ENCODE measurements at places on chromosomes 4 and X.
A peak's percentile ranks its signal among the peaks of the same experiment; 100 is the strongest.

DNA sequence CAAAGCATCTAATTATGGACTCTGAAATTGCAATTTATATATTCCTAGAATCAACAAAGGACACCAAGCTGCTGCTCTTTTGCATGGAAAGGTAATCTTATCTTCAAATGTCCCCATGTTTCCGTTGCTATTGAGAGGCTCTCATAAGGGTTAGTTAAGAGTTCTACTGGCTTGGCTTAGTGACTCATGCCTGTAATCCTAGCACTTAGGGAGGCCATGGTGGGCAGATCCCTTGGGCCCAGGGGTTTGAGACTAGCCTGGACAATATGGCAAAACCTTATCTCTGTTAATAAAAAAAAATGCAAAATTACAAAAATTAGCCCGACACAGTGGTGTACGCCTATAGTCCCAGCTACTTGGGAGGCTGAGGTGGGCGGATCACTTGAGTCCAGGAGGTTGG, 93.4 kb upstream of the RAPGEF2 start:
- no peak for ATAC-seq

DNA sequence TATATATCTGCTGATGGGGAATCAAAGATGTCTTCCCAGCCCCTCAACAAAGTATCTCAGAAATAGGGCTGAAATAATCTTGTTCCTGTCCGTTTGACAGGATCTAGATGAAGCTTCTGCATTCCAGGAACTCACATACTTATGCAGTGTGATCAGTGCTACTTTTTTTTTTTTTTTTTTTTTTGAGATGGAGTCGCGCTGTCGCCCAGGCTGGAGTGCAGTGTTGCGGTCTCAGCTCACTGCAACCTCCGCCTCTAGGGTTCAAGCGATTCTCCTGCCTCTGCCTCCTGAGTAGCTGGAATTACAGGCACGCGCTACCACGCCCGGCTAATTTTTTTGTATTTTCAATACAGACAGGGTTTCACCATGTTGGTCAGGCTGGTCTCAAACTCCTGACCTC, 36.4 kb downstream of the DHX15 start:
- ATAC-seq: no peak

DNA sequence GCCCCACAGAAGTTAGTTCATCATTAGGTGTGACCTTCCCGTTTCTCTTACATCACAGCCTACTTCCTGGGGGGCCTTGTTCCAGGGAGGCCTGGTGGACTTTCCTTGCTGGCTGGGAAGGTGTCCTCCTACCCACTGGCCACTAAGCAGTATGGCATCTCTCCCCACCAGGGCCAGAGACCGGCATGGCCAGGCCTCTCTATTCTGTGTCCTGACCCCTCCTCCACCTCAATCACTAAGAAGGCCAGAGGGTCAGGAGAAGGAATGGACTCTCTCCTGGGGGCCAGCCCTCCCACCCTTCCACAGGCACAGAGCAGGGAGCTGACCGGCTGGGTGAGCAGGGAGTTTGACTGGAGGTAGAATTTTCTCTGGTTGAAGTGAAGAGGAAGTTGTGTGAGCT, 81.9 kb downstream of the PJA1 start:
- ATAC-seq: no peak

GRCh38 chr4:153905231-153905630, 116.3 kb upstream of the SFRP2 start:
- no peak for ATAC-seq

DNA sequence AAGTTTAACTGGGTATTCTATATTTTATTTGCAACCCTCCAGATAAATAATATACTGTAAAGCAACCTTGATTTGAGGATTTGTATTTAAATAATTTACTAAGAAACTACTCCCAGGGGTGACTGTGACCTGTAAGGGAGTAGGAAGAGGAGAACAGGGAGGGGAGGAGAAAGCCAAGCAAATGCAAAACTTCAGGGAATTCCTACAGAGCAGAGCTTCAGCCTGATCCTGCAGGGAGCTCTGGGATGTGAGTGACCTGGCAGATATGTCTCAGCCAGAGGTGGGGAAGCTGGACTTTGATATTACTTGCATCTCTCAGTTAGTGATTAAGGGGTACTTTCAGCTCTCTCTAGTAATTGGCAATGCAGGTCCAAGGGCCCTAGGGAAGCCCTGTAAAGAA, 302.0 kb downstream of the FRMPD4 start:
- no peak for ATAC-seq

- ATAC-seq: no peak
Observed at GRCh38 chr4:165203541-165204461, 3.6 kb upstream of the KLHL2 start.

GRCh38 chr4:167233685-167234315, 494 bp downstream of the SPOCK3 start:
- peak; percentile 73 for ATAC-seq

DNA sequence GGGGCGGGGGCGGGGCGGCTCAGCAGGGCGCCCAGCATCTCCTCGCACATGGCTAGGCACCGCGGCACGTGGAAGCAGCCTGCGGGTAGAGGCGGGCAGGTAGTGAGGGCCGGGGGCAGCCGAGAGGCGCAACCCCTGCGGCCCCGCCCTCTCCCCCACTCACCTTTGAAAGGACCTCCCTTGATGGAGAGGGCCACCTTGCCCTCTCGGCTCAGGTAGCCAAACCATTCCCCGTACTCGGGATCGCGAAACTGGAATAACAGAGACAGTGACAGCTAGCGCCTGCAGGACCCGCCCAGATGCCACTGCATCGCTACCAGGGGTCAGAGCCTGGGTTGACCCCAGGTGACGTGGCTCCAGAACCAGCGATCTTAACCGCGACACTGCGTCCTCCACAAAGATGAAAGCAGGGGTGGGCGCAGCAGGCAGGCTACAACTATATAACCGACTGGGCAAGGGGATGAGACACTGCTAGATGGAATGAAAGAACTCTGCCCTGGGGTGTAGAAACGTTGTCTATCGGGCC, 552 bp upstream of the NAA10 start:
- no peak for ATAC-seq

- no peak for ATAC-seq
Observed at GRCh38 chrX:110584083-110584482, 211.5 kb downstream of the CHRDL1 start.

DNA sequence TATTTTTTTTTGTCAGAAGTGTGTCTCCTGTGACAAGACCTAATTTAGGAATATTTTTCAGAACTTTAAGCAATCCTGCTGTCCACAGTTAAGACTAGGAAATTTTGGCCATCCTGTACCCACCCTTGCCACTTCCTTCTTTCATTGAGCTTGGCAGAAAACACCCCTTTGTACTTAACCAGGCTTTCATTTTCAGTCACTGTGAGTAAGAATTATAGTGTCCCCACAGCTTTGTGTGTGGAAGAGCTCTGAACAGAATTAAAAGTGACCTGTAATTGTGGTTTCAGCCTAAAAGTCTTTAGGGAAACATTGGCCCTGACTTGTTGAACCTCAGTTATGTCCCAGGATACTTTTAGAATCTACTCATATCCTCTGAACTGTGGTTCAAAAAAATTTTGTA, 153.7 kb upstream of the BMP3 start:
- no peak for ATAC-seq

GRCh38 chr4:182695009-182695408, 222.2 kb downstream of the DCTD start:
- no peak for ATAC-seq

DNA sequence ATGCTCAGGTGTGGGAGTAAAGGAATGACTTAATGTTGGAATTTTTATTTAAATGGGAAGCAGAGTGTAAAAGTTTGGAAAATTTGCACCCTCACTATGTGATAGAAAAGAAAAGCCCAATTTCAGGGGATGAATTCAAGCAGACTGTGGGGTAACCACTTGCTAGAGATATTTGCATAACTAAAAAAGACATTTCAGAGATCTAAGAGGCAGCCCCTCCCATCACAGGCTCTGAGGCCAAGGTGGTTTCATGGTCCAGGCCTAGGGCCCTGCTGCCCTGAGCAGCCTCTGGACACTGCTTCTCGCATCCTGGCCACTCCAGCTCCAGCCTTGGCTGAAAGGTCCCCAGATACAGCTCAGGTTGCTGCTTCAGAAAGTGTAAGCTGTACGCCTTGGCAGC, 5.9 kb upstream of the XPNPEP2 start:
- ATAC-seq: no peak

- no peak for ATAC-seq
Observed at GRCh38 chrX:123313486-123313885, 129.4 kb downstream of the GRIA3 start.

GRCh38 chrX:134636851-134637250, 21.4 kb downstream of the PLAC1 start:
- peak; percentile 25 for ATAC-seq

GRCh38 chr4:168708108-168708507, 211.3 kb downstream of the PALLD start:
- no peak for ATAC-seq

DNA sequence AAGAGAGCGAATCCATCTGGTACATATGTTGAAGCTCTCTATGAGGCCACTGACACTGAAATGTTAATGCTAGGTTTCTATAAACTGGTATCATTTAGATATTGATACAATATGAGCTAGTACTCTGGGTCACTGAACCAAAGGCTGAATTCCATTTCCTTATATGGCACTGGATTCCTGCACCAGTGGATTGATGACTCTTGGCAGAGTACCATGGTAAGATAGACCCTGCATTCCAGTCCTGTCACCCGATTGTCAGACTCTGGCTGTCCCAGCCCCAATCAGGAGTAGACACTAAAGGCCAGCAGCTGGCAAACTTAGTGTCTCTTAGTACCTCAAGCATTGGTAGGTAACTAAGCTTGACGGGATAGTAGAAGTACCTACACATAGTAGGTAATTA, 44.0 kb upstream of the EOLA2 start:
- peak; percentile 41 for ATAC-seq

- ATAC-seq: no peak
Observed at GRCh38 chr4:79927931-79928330, 145.1 kb downstream of the ANTXR2 start.

DNA sequence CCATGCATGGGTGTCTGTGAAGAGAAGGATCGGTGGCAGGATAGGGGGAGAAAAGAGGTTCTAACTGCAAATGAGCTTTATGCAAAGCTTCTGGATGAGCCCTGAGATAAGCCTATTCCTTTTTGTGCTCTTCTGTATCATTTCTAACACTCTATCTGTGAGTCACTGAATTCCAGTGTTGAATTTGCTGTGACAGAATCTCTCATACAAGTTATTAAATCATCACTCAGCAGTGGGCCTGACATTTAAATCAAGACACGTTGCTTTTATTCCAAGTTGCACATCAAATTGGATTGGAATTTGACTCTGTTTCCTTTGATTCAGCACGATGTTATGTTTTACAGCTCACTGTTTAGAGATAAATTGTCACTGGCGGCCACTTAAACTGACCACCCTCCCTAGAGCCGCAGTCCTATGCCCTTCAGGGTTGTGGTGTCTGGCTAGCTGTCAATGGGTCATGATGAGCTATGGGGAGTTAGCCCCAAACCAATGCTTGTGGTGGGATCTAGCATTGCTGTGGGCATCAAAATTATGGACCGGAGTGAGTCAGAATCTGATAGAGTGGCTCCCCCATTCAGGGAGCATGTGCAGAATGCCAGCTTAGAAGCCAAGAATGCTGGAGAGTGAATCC, 42.7 kb downstream of the LHFPL1 start:
- ATAC-seq: no peak

DNA sequence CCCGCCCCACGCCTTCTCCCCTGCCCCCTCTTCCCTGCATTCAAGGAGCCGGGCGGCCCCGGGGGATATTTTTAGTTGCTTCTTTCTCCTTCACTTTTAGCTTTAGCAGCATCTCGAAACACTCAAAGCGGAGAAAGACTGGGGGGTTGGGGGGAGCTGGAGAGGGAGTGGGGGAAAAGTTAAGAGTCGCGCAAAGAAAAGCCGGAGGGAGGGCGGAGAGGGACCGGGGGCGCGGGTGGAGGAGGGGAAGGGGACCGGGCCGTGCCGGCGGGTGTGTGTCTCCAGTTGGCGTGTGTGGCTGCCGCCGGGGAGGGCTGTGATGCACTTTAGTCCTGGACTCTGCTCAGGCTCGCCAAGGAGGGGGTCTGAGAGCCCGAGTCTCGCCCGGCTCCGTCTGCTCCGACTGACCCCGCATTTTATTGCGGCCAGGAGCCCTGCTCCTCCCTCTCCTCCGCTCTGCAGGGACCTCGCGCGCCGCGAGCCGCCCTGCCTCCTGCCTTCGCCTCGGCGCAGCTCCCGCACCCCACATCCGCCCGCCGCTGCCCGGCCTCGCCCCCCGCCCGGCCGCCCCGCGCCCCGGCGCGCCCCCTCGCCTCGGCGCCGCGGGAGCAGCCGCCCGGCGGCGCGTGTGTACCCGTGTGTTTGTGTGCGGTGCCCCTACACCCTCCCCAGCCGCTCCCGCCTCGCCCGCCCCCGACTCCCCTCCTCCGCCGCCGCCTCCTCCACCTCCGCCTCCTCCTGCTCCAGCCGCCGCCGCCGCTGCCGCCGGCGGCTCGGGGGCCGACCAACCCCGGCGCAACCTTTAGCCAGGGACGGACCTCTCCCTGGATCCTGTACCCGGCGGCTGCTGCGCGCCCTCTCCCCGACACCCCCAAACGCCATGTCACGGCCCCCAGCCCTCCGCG, 1.4 kb downstream of the ZNF827 start:
- ATAC-seq: peak; percentile 55

DNA sequence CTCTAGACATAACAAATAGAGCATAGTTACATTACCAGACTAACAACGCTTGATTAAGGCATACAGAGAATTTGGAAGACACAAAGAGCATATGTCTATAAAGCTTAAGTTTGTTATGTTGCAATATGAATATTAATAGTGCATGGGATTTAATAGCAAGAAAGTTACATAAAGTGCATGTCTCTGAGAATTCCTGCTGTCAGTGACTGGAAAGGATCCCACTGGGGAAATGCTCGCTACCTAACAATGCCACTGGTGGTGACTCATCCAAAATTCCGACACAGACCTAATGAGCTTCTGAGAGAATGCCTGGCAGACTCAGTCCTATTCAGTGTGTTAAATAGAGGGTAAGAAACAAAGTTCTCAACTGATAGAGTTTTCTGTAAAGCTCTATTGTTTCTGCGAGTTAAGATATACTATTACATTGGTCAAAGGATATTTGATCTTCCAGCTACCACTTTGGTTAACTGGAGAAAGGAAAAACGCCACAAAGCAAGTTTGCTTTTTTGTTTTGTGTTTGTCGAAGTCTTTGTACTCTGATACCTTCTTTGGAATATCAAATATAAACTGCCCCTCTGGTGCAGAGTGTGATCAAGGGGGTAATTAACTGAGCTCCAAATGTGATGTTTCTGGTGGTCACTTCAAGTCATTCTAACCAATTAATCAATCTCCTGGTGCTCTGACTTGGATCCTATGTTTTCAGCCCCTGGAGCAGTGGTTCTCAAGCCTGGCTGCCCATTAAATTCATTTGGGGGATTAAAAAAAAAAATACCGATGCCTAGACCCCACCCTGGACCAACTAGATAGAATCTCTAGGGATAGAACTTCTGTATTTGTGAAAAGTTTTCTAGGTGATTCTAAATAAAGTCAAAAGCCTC, 107.9 kb downstream of the PALLD start:
- peak; percentile 97 for ATAC-seq

- peak; percentile 78 for ATAC-seq
Observed at GRCh38 chr4:61294936-61295335, 94.8 kb downstream of the ADGRL3 start.

All from motor neuron (in vitro differentiated cells).